ENCODE measurements at places on chromosomes 16 and 17. TPM values are rescaled to one million over a fixed set of nuclear protein-coding genes. Genes with fewer than 3 reads are reported as not detected.

HOXB4 gene
- 28.0 TPM for total RNA-seq

GRCh38 chr17:3643889-3644349 lies 7.4 kb downstream of the CTNS start:
- H3K27ac ChIP-seq: no peak overlapping the region
- H3K4me3 ChIP-seq: no peak overlapping the region
- peaks cover 14% of the 10 kb centered on the region for H3K36me3 ChIP-seq
- no peaks in the 10 kb centered on the region for H3K4me1 ChIP-seq
- no peak for DNase-seq
- no peaks in the 10 kb centered on the region for H3K27me3 ChIP-seq

ARL17B gene
- 41.7 TPM for total RNA-seq

DNA sequence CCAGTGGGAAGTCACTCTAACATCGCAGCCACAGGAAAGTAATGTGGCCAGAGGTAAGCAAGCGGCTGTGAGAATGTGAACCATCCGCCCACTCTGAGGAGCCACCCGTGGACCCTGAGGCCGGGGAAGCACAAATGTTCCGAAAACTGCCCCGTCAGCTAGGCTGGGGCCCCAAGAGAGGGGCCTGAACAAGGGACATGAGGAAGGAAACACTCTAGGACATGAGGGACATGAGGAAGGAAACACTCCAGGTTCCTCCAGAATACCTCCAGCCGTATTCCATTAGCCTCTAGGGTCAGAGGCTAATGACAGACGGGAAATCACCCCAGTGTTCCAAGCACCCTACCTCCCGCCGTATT lies 317 bp downstream of the TEFM start:
- no peak for DNase-seq
- no peaks in the 10 kb centered on the region for H3K27me3 ChIP-seq
- peaks cover 28% of the 10 kb centered on the region for H3K36me3 ChIP-seq
- peak overlapping the region; percentile 77 for H3K4me3 ChIP-seq
- H3K4me1 ChIP-seq: peaks cover 11% of the 10 kb centered on the region

DNA sequence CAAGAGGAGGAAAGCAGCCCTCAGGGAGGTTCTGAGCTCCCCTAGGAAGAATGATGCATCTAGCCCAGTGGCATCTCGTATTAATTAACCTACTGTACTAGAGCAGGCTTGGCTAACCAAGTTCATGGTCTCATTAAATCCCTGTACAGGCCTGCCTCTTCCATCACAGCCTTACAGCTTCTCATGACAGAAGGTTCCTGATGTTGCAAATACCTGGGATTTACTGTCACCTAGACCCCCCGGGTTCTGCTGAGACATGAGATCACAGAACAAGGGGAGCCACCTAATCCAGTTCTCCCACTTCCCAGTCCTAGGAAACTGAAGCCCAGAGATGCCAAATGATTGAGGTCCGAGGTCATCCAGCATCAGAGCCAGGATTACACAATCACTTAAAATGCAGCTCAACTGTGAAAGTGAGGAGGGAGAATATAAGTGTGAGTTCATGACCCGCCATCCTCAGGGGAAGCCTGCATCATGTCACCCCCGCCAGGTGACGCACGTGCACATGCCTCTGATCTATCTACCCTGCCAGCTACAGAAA lies 23.9 kb downstream of the ACLY start:
- DNase-seq: no peak
- peaks cover 92% of the 10 kb centered on the region for H3K36me3 ChIP-seq
- no peak overlapping the region for H3K27ac ChIP-seq

GRCh38 chr17:14135906-14136590 lies 66.7 kb downstream of the COX10 start:
- H3K27me3 ChIP-seq: no peaks in the 10 kb centered on the region
- no peaks in the 10 kb centered on the region for H3K4me1 ChIP-seq
- DNase-seq: no peak
- no peak overlapping the region for H3K4me3 ChIP-seq
- no peaks in the 10 kb centered on the region for H3K36me3 ChIP-seq
- H3K27ac ChIP-seq: no peak overlapping the region

TMEM100 gene
- total RNA-seq: not detected

PERCC1 gene
- not detected for total RNA-seq

GAST gene
- total RNA-seq: not detected

ADGRG3 gene
- total RNA-seq: not detected

- no peaks in the 10 kb centered on the region for H3K4me1 ChIP-seq
- H3K36me3 ChIP-seq: no peaks in the 10 kb centered on the region
- no peak for DNase-seq
- H3K4me3 ChIP-seq: no peak overlapping the region
- no peak overlapping the region for H3K27ac ChIP-seq
Observed at GRCh38 chr17:76995387-76996105, 127.3 kb downstream of the MGAT5B start.

DNA sequence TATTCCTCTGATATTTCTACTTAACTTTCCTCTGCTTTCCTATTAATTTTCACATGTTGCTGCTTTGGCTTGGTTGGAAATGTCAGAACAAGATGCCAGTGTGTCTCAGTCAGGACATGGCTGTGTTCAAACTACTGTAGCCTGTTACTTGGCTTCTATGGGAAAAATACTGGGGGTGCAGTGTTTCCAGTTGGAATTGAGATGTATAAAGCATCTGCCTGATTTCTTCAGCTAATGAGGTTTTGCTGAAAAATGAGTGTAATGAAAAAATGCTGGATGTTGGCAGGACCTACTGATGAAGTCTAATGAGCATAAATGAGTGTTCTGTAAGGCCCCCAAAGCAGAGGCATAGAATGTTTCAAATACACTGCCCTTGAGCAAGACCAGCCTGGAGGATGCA lies 166.6 kb downstream of the PHKB start:
- no peak for DNase-seq
- no peak overlapping the region for H3K27ac ChIP-seq
- no peaks in the 10 kb centered on the region for H3K36me3 ChIP-seq
- no peaks in the 10 kb centered on the region for H3K4me1 ChIP-seq

DNA sequence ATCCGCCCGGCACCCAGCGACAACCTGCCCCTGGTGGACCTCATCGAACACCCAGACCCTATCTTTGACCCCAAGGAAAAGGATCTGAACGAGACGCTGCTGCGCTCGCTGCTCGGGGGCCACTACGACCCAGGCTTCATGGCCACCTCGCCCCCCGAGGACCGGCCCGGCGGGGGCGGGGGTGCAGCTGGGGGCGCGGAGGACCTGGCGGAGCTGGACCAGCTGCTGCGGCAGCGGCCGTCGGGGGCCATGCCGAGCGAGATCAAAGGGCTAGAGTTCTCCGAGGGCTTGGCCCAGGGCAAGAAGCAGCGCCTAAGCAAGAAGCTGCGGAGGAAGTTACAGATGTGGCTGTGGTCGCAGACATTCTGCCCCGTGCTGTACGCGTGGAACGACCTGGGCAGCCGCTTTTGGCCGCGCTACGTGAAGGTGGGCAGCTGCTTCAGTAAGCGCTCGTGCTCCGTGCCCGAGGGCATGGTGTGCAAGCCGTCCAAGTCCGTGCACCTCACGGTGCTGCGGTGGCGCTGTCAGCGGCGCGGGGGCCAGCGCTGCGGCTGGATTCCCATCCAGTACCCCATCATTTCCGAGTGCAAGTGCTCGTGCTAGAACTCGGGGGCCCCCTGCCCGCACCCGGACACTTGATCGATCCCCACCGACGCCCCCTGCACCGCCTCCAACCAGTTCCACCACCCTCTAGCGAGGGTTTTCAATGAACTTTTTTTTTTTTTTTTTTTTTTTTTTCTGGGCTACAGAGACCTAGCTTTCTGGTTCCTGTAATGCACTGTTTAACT lies 1.0 kb downstream of the NOG start:
- peaks cover 25% of the 10 kb centered on the region for H3K36me3 ChIP-seq
- peak overlapping the region; percentile 74 for H3K4me3 ChIP-seq
- DNase-seq: peak; percentile 16

- H3K27me3 ChIP-seq: no peaks in the 10 kb centered on the region
- H3K36me3 ChIP-seq: peaks cover 45% of the 10 kb centered on the region
- H3K4me1 ChIP-seq: peaks cover 59% of the 10 kb centered on the region
- no peak for DNase-seq
Observed at GRCh38 chr16:25110387-25110947, 1.1 kb upstream of the LCMT1 start.

FNDC8 gene
- total RNA-seq: not detected

Measured in Calu3 (cell line).